Osteoblast (primary cell): ENCODE measurements at places on chromosomes 13 and 19.

DNA sequence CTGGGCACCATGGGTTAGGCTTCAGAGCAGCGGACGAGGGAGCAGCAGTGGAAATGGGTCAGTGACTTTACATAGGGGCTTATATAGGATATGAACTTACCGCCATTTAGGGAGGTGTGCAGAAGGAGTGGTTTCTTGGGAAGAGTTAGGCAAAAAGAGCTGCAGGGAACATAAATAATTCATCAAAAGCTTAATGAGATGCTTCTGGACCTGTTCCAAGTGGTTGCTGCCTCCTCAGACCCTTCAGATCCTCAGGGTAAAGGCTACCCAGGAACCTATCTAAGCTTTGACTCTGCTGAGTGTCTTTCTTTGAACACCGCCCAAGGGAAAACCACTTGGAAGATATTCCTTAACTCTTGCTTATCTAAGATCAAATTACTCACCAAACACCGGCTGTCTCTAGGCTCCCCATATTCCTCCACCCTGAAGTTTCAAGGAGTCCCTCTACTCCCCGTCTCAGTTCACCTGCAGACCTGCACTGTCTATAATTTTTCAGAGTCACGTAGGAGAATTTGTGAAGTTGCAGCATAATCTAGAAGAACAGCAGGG, at the start of gene IGFL4:
Gene IGFL4, minus strand, starts transcription at position 51 of the 549 bp plus-strand sequence. Its CDS starts 40 bp downstream, at position 11.
- no peak for DNase-seq

GRCh38 chr13:112928972-112929782, 39.8 kb upstream of the MCF2L start:
- no peak for DNase-seq

DNA sequence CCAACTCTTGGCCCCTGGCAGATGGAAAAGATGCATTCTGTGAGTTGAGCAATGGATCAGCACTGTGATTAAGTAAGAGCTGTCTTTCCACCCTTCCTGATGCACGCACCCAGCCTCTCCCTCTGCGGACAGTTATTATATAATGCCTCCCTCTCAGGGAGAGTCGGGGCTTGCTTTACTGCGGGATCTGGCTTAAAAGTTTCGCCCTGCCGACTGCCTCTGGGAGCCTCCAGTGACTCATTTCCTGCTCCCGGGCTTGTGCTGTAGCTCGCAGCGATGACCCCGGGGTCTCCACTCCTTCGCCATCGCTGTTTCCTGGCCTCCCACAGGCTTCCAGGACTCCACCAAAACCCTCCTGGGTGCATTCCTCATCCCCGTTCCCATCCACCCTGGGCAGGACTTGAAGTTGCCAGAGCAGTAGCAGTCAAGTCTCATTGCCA, 107.4 kb upstream of the SLC7A1 start:
- DNase-seq = peak; percentile 87

GRCh38 chr13:100860866-100861265, 186.3 kb upstream of the TMTC4 start:
- DNase-seq = no peak

DNA sequence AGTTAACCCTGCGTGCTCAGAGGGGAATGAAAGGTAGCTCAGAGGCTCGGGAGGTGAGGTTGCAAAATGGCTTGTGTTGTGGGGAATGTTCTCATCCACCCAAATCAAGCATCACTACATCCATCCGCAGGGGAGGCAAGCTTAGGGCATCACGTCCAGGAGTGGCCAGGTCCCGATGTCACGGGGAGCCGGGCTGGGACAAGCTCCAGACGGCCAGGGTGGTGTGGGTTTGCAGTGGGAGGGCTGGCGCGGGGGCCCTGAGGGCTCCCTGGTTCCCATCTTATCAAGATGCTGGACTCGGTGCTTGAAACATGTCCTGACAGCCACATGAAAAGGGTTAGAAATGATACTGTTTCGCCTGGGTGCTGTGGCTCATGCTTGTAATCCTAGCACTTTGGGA, 25.8 kb downstream of the EPN1 start:
- peak; percentile 61 for DNase-seq

DNA sequence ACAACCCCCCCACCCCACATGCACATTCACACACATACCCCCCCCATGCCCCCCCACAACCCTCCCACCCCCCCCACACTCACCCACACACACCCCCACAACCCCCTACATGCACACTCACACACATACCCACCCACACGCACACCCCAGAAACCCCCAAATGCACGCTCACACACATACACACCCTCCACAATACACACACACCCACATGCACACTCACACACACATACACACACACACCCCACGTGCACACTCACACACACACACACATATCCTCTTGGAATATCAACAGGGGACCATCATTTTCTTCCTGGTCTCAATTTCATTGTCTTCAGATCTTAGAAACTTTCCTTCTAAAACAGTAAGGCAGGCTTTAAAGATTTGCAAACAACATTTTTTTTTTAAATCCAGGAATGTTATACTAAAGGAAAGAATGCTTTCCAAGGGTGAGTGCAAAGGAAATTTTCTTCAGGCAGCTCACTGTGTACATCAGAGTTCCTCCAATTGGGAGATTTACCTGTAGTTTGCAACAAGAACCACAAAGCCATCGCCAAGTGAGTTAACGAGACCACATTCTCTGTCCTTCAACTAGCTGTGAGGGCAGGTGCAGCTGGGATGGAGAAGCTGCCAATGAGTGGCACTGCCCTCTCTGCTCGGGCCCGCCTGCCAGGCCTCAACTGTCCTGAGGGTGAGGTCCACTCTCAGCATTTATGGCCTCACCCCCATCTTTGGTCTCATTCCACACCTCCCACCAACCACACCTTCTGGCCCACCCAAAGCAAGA, 53.0 kb downstream of the MRPL57 start:
- no peak for DNase-seq

DNA sequence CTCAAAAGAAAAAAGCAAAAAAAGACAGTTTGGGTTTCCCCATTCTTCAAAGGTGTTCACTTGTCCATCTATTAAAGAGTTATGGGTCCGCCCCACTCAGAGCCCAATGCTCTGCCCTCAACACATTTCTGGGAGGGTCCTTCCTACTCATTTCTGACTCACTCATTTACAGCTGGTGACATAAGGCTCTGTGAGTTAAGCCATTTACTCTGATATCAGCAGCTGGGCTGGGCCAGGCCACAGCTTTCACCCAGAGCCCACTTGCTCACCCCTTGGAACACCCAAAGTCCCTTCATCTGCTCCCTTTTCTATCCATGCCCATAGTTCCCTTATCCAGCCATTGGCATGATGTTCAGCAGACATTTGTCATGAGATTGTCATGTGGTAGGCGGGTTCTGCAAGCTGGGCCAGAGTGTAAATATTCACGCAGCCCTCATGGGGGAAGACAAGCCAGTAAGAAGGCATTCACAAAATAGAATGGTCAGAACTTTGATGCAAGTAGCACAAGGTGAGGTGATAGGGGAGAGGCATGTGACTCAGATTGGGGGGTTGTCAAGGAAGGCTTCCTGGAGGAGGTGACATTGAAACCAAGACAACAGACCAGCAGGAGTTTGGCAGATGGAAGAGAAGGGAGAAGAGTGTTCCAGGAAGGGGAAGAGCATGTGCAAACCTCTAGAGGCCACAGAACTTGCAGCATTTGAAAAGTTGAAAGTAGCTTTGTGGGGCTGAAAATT, 5.9 kb downstream of the MAST1 start:
- peak; percentile 85 for DNase-seq

GRCh38 chr13:86813198-86813597, 858.0 kb upstream of the SLITRK5 start:
- DNase-seq = no peak

GRCh38 chr19:38665950-38666662, 18.7 kb downstream of the ACTN4 start:
- DNase-seq = peak; percentile 83

GRCh38 chr13:71591374-71591773, 275.6 kb downstream of the DACH1 start:
- no peak for DNase-seq

DNA sequence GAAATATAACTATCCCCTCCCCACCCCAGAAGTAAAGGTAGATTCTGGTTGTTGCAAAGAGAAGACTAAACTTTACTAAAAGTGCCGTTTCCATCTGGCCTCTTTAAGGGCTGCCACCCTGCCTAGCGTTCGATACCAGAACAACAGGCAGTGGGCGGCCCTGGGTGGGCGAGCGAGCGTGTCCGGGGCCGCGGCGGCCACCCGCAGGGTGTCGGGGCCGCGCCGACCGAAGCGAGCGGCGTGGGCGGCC, 2.6 kb downstream of the FGF9 start:
- DNase-seq = no peak
